Cardiac muscle cell (in vitro differentiated cells and primary cell): ENCODE measurements at places on chromosomes 4 and X. TPM values are rescaled to one million over a fixed set of nuclear protein-coding genes. Genes with fewer than 3 reads are reported as not detected.

FAM53A gene
- 7.1 and 11.8 TPM in 2 replicates for total RNA-seq

ZAR1 gene
- total RNA-seq = not detected in 2 replicates

GABRG1 gene
- total RNA-seq = not detected in 2 replicates

DKK2 gene
- 0.06 and 0.07 TPM in 2 replicates for total RNA-seq

P2RY8 gene
- not detected in 2 replicates for total RNA-seq
